ENCODE measurements at places on chromosomes 5 and 9.

GRCh38 chr5:37836592-37837413, 3.0 kb downstream of the GDNF start:
- DNase-seq = peak; percentile 19
- peak overlapping the region; percentile 70 for H3K4me3 ChIP-seq
- H3K36me3 ChIP-seq = no peaks in the 10 kb centered on the region
- no peak overlapping the region for H3K27ac ChIP-seq
- H3K4me1 ChIP-seq = peaks cover 19% of the 10 kb centered on the region
- peaks cover 89% of the 10 kb centered on the region for H3K27me3 ChIP-seq

DNA sequence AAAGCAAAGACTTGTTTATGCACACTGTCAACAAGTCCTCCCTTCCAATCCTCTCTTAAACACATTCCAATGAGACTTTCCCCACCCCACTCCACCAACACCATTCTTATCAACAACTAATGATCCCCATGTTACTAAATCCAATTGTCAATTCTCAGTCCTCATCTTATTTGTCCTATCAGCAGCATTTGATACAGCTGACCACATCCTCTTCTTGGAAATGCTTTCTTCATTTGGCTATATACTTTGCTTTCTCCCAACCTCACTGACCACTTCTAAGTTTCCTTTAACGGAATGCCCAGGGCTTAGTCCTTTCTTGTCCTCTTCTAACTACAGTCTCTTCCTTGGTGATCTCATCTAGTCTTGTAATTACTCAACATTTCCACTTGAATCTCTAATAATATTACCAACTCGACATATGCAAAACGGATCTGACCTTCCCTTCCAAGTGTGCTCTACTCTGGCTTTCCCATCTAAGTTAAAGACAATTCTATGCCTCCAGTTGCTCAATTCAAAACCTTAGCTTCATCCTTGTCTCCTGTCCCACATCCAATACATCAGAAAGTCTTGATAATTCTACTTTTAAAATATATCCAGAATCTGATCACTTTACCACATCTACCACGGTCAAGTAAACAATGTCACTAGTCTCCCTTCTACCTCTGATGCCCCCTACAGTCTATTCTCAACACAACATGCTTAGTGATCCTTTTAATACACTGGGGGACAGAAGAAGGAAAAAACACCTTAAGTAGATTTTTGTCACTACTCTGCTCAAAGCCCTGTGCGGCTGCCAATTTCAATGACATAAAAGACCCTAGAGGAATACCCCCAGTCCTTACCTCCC, 25.5 kb downstream of the AGTPBP1 start:
- no peak overlapping the region for H3K27ac ChIP-seq
- H3K27me3 ChIP-seq = no peaks in the 10 kb centered on the region
- no peaks in the 10 kb centered on the region for H3K36me3 ChIP-seq
- H3K4me3 ChIP-seq = no peak overlapping the region

GRCh38 chr5:4970171-4970570, 170.0 kb upstream of the ADAMTS16 start:
- H3K4me3 ChIP-seq = no peak overlapping the region
- H3K27ac ChIP-seq = no peak overlapping the region
- H3K4me1 ChIP-seq = no peaks in the 10 kb centered on the region
- 0 out of 2 replicates have a peak, but pooled peaks cover 18% of the 10 kb centered on the region for H3K27me3 ChIP-seq
- no peaks in the 10 kb centered on the region for H3K36me3 ChIP-seq
- DNase-seq = no peak

- no peaks in the 10 kb centered on the region for H3K36me3 ChIP-seq
- no peak for DNase-seq
Measured at GRCh38 chr5:52789378-52789777, 1.7 kb downstream of the ITGA1 start.

DNA sequence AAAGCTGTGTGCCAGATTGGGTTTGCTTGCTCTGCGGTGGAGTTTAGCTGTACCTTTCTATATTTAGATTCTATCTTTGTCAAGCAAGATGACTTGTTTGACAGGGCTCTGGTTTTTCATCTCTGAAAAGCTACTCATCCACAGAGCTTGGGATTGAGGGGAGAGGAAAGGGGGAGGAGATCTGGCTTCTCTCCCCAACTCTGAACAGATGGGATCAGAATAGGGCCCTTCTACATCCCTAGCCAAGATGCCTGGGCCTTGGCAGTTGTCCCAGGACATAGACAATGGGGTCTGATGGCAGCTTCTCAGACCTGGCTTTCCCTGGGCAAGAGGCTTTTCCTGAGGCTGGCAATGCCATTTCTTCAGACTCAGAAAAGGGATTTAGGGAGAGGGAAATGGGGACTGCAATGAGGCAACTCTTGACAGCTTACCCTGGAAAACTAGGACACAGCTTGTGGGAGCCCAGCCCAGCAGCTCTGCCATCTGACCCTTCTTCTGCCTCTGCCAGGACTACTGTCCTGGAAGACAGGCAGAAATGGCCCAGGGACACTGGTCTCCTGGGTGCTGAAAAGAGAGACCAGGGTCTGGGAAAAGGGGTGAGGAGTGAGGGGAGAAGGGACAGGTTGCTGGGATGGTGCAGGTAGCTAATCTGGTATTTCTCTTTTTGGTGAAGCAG, 50.2 kb upstream of the ASTN2 start:
- no peak overlapping the region for H3K27ac ChIP-seq
- no peaks in the 10 kb centered on the region for H3K27me3 ChIP-seq
- no peaks in the 10 kb centered on the region for H3K36me3 ChIP-seq
- no peak for DNase-seq

- no peaks in the 10 kb centered on the region for H3K36me3 ChIP-seq
- no peaks in the 10 kb centered on the region for H3K27me3 ChIP-seq
- DNase-seq = peak; percentile 17
- H3K4me3 ChIP-seq = no peak overlapping the region
Measured at GRCh38 chr5:113608113-113608596, 94.7 kb downstream of the YTHDC2 start.

- no peaks in the 10 kb centered on the region for H3K36me3 ChIP-seq
- no peak for DNase-seq
- H3K4me1 ChIP-seq = no peaks in the 10 kb centered on the region
Measured at GRCh38 chr9:127102176-127102575, 20.3 kb downstream of the ANGPTL2 start.

All from PC-3 (cell line).